ENCODE measurements at places on chromosomes 3 and 15. TPM values are rescaled to one million over a fixed set of nuclear protein-coding genes. Genes with fewer than 3 reads are reported as not detected.

Gene CD86
- not detected for total RNA-seq

- peak; percentile 56 for DNase-seq
Observed at GRCh38 chr15:58475573-58476524, 44.1 kb downstream of the LIPC start.

DNA sequence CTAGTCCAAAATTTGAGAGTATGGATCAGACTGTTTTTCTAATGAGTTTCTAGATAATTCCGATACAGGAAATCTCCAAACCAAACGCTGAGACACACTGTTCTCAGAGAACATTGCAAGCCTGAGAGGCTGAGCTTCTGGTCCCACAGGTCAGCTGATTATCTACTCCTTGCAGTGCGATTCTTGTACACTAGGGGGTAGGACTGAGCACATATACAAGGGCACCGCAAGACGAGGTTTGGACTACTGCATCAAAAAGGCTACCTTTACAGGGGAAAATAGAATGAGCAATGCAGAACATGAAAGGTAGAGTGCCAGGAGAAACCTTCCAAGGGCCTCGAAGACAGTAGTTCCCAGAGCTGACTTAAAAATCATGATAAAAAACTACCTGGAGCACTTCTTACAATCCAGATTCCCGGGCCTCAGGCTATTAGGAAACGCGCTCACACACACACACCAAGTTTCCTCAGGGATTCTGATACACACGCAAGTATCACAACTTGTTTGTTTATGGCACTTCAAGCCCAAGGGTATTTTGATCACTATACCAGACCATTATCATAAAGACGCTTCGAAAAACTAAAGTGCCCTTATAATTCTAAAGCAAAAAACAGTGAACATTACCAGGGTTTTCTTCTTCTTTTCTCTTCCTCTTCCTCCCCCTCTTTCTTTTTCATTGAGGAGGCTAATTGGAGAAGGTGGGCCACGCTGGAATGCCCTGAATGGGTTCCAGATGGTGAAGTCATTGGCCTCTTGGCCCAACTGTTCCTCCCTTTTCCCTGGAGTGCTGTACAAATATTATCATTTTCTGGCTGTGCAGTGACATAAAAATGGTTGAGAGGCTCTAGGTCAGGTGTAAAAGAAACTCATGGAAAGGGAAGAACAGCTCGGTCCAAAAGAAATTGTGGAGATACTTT lies 61.8 kb downstream of the SLC12A8 start:
- DNase-seq: peak; percentile 7

DNA sequence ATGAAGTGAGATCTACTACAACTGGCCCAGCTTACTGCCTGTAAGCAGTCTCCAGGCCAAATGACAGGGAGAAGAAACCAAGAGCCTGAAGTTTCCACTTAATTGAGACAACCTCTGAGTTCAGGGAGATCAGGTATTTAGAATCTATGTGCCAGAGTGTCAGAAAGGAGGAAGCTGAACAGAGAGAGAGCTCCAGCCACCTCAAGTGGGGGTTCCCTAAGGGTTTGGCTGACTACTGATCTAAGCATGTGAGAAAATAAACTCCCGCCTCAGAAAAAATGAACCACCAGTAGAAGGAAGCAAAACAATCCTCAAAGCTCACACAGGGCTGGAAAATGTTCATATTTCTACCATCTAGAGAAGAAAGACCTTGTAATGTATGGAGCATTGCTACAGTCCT lies 25.0 kb downstream of the ADAM10 start:
- peak; percentile 8 for DNase-seq

- no peak for DNase-seq
Observed at GRCh38 chr15:28937271-28937670, 51.5 kb downstream of the APBA2 start.

Gene RFX7
- 13.8 TPM for total RNA-seq

GRCh38 chr15:93124126-93124525 lies 35.1 kb upstream of the RGMA start:
- DNase-seq: no peak

Gene ACSBG1
- not detected for total RNA-seq

DNA sequence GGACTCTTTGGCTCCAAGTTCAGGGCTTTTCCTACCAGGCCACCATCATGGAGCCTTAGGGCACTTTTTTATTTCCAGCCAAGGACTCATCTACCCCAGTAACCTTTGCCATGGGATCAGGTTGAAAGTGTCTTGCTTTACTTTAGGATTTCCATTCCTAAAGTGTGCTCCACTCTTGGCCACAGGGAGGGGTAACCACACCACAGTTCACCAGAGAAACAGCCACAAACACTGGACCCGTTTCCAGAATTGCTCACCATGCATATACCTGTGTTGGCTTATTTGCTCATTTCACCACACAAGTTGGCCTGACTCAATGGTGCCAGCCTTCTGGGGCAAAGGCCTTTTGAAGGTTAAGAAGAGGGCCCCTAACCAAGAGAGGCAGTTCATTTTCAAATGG lies 70.6 kb upstream of the RAD18 start:
- DNase-seq: no peak

GRCh38 chr3:42501681-42502428 lies 588 bp upstream of the VIPR1 start:
- no peak for DNase-seq

DNA sequence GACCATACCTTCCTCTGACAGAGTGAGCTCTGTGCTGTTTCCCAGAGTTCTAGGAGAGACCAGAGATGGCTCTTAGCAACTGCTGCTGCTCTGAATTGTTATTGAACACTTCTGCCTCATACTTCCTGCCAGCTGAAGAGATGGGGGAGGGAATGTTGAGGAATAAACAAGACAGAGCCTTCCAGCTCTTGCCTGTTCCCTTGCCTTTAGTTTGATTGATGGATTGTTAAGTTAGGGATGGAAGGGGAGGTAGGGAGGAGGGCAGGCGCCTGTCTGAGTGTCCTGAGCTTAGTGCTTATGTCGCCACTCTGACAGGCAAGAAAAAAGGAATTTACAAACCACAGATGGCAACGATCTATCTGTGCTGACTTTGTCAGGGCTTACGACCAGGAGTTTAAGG lies 42.8 kb downstream of the ZNF609 start:
- DNase-seq: peak; percentile 57

DNA sequence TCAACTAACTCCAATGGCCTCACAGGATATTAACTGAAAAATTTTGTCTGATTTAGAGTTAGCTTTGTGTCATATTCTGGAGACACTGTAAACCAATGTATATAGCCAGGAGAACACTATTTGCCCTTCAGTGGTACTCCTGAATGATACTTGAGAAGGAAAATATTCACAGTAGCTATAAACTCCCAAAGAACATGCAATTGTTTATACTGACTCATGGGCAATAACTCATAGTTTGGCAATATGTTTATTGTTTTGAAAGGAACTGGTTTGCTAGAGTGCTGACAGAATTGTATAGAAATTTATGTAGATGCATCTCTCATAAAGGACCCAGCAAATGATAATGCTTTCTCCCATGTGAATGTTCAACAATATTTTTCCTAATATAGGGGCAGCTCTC lies 537.6 kb downstream of the PLOD2 start:
- no peak for DNase-seq

DNA sequence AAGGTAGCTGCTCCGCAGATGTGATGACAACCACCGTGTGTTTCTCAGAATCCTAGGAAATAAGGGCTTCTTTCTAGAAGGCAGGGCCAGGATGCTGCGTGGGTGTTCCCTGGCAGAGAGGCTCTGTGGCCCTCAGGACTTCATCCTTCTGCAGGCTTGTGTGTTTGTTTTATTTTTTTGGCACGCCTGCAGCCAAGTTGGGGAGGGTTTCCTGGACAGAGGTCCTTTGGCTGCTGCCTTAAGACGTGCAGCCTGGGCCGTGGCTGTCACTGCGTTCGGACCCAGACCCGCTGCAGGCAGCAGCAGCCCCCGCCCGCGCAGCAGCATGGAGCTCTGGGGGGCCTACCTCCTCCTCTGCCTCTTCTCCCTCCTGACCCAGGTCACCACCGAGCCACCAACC lies at the start of gene CLEC3B:
Gene CLEC3B (plus strand): TSS at position 266 of the 400 bp plus-strand sequence. CDS start 60 bp downstream, at position 326.
- DNase-seq: peak; percentile 24

- DNase-seq: peak; percentile 78
Observed at GRCh38 chr15:34049112-34049511, 10.1 kb upstream of the AVEN start.

DNA sequence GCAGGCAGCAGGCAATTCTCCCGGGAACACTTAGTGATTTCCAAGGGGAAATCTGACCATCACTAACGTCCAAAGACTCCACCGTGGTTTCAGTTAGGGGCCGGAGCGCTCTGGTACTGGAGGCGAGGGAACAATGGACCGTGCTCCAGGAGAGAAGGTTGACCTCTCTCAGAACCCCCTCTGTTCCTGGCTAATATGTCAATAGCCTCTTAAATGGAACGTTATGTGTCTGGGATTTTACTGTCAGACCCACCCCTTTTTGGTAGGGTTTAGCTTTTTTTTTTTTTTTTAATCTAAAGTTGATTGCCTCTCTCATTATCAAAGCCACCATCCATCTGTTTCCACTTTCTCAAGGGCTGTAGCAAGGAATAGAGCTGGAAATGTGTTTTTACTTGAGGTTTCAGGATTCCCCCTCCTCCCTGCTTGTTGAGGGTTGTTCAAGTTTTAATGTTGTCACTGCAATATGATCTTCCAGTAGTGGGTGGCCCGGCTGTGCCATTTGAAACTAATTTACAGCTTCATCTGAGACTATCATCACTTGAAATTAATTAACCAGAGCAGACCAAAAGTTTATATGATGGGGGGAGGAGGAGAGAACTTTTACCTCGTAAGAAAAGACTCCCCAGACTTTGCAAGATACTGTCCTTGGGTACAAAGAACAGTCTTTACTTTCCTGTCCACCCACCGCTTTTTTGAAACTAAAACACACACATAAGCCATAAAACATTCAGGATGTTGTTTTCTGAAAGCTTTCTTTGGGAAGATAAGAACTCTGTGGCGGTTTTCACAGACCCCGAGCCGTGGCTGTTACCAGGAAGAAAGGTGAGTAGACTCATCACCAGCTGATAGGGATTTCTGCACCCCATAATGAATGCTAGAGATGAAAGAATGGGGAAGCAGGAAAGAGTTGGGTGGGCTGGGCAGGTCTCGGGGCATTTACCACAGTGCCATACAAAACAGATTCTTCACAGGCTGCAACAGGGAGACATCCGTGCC lies 187.8 kb downstream of the UACA start:
- DNase-seq: no peak

Gene TNFSF10
- not detected for total RNA-seq

Gene KBTBD13
- not detected for total RNA-seq

DNA sequence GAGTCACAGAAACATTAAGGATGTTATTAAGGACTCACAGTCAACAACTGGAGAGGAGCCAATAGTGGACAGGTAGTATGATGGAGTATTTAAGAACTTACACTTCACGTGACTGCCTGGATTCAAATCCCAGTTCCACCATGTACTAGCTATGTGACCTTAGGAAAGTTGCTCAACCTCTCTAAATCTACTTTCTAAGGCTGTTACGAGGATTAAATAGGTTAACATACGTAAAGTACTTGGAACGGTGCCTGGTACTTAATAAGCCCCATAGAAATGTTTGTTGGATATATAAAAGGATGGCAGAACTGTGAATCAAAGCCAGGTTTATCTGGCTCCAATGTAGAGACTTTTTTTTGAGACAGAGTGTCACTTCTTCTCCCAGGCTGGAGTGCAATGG lies 24.4 kb downstream of the THRB start:
- no peak for DNase-seq

Gene IGSF10
- total RNA-seq: 0.02 TPM

GRCh38 chr15:62809968-62810260 lies 232.6 kb upstream of the TPM1 start:
- no peak for DNase-seq

- DNase-seq: no peak
Observed at GRCh38 chr15:75872403-75872990, 29.2 kb downstream of the UBE2Q2 start.

Gene TEX55
- not detected for total RNA-seq

DNA sequence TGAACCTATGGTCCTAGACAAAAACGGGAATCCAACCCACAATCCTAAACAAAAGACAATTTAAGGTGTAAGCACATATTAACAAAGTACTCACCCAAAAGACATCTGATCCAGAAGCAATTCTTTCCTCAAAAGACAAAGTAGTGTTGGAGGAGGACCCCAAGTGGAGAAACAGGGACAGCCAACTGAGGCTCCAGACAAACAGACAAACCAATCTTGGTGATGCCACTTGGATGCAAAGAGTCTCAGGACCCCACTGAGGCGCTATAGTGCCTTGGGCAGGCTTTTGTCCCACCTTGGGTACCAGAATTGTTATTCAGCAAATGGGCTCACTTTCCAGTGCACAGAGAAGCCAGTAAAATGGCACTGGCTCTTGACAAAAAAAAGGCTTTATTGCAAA lies 613.8 kb downstream of the DIPK2A start:
- no peak for DNase-seq

DNA sequence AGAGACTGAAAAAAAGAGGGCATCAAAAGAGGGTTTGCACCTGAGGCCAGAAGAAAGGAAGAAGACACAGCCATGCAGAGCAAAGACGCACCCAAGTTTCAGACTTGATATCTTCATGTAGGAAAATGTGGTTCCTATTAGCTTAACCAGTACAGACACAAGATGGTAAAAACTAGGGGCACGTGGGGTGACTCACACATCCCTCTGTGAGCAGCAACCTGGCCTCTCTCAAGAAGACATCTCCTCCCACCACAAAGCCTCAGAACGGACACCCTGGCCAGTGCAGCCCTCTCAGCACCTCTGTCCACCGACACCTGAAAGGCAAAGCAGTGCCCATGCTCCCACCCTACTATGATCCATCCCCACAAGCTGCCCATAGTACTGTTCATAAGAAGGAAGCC lies 33.3 kb downstream of the GLB1 start:
- DNase-seq: peak; percentile 67

GRCh38 chr3:146974001-146974400 lies 368.9 kb upstream of the PLSCR5 start:
- DNase-seq: no peak

Gene PPM1L
- total RNA-seq: 1.1 TPM

Gene ATP13A5
- total RNA-seq: not detected

Gene PRSS50
- total RNA-seq: not detected

Gene FOXL2NB
- total RNA-seq: 0.52 TPM

DNA sequence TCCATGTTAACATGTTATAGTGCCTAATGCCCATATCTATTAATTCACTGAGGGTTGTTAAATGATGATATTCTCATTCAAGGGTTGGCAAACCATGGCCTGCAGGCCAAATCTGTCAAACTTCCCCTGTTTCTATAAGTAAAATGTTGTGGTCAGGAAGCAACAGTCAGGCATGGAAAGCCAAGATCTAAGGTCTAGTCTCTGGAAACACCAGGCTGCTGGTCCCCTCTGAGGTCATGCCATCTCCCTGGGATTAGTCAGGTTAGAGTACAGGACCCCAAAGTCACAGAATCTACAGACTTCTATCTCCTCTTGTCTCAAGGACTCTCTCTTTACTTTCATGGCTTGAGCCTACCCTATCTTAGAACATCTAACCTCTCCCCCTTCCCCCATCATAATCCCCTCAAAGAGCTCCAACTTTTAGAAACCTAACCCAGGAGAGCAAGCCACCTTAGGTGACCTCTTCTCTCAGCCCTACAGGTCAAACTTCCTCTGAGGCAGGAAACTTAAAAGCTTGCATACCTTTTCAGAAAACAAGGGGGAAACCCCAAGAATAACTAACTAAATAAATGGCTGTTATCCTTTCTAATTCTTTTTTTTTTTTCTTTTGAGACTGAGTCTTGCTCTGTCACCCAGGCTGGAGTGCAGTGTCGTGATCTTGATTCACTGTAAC lies 15.3 kb upstream of the HERC1 start:
- no peak for DNase-seq

Data from HFFc6 (cell line).